ENCODE measurements at places on chromosomes 16 and 17.

DNA sequence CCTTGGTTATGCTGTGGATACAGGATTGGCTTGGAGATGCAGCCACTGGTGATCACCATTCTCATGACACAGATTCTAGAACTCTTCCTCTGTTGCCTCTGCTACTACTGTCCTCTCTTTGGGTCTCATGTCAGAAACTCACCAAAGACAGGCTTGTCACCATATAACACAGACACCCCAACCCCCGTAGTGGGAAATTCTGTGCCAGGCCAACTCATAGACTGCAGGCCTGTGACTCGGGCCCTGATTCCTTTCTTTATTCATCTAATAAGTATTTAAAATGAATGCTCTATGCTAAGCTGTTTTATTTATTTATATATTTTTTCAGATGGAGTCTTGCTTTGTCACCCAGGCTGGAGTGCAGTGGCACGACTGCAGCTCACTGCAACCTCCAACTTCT is 9.5 kb downstream of the CYB5D2 start:
- DNase-seq, result no peak

DNA sequence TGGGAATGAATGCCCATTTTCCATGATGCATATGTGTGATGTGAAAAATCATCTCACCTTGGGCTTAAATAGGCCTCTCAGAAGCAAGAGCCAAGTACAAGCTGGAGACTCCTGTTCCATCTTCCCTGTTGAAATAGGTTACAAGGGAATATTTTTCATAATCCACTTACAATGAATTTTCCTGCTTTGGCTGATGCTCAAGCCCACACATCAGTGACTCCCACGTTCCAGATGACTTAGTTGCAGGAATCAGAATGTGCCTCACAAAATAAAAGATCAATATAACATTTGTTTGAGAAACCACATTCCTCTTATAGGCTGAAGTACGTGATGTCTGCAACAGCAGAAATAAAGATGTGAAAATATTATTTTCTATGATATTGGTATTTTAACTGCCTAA is 24.1 kb downstream of the ANKFN1 start:
- no peak for DNase-seq

DNA sequence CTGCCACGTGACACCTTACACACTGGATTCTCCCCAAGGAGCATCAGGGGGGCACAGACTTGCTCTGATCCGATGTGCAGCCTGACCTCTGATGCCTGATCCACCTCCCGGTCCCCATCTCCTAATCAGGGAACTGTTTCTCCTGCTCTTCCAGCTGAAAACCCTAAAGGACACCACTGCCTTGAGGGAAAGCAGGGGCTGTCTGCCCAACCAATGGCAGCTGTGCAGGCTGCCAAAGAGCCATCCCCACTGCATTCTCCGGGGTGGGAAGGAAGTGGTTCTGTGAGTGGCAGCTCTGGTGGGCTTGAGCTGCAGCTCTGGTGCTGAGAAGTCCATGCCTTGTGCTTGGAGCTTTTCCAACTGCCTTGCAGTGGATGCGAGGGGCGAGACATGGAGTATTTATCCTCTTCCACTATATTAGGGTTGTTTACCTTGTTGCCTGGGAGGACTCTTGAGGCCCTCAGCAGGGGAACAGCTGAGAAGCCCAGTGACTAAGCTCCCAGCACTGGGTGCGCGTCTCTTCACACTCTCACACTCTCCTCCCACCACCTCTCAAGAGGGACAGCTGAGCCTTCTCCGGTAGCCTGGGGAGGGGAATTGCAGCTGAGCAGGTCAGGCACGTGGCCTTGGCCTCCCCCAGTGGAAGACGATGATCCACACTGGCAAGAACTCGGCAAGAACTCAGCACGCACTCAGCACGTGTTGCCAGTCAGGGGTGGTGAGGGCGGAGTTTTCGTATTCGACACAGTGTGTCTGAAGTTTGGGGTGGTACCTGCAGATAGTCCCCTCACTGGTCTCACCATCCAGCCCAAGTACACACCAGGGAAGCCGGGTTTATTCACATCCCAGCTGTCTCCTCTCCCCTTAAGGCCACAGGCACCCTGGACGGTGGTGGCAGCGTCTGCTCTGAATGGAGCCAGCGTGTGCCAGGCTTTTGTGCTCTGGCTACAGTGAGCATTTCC is 21.1 kb upstream of the SPATA32 start:
- DNase-seq, result no peak

GRCh38 chr16:55292491-55292890 is 31.5 kb upstream of the IRX6 start:
- DNase-seq, result no peak

- no peak for DNase-seq
These were observed 7.2 kb upstream of the MYCBPAP start for GRCh38 chr17:50501054-50501453.

DNA sequence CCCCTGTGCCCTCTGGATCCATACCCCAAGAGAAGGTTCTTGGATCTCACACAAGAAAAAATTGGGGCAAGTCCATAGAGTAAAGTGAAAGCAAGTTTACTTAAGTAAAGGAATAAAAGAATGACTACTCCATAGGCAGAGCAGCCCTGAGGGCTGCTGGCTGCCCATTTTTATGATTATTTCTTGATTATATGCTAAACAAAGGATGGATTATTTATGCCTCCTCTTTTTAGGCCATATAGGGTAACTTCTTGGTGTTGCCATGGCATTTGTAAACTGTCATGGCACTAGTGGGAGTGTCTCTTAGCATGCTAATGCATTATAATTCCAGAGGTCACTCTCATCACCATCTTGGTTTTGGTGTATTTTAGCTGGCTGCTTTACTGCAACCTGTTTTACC is 70.8 kb downstream of the NLK start:
- no peak for DNase-seq
